Osteoblast (primary cell): ENCODE measurements at places on chromosomes 5 and 9. TPM values are rescaled to one million over a fixed set of nuclear protein-coding genes. Genes with fewer than 3 reads are reported as not detected.

GRCh38 chr9:132478353-132479050 lies 68.5 kb downstream of the CFAP77 start:
- DNase-seq, result no peak

GRCh38 chr5:151685749-151686673 lies 704 bp downstream of the SPARC start:
- peak; percentile 22 for DNase-seq

- DNase-seq, result no peak
Observed at GRCh38 chr5:39164016-39164415, 55.3 kb downstream of the FYB1 start.

DNA sequence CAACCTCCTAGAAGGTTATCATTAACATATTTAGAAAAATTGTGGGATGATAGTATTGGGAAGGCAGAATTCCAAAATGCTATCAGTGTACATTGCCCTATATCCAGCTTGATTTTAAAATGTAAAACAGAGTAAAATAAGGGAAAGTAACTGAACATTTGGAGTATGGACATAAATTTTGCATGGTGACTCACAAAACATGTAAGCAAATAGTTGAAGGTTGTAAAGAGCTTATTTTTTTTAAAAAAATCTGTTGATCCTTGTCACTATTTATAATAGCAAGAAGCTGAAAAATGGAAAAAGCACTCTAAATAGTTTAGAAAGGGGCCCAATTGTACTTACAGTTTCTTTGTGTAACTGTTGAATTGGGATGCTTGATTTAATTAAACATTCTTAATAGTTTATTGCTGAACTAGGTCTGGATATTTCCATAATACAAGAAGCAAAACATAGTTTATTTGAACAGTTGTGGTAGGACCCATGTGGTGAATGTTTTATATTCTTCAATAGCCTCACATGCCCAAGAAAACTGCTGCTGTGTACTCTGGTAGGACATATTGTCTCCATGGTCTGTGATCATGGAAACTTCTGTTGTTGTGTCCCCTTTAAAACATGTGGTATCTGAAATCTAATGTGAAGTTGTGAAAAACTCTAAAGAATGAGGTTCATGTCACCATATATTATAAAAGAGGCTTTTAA lies 82.4 kb downstream of the NNT start:
- DNase-seq, result no peak

GRCh38 chr9:118091711-118092500 lies 387.7 kb downstream of the TLR4 start:
- DNase-seq, result no peak

GRCh38 chr5:62206150-62206829 lies 99.7 kb upstream of the KIF2A start:
- DNase-seq, result peak; percentile 64

DNA sequence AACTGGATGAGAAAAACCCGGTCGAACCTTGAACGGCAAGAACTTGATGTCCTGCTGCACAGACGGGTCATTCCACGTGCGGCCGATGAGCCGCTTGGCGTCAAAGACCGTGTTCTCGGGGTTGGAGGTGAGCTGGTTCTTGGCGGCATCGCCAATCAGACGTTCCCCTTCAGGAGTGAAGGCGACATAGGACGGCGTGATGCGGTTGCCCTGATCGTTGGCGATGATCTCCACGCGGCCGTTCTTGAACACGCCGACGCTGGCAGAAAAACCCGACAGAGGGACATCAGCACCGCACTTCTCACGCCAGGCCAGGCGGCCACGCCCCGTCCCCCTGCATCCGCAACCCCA lies 519 bp downstream of the HSPA5 start:
- no peak for DNase-seq

GRCh38 chr5:56264417-56265025 lies 31.4 kb upstream of the ANKRD55 start:
- no peak for DNase-seq

- DNase-seq, result no peak
Observed at GRCh38 chr9:36118201-36118600, 18.3 kb upstream of the GLIPR2 start.

DNA sequence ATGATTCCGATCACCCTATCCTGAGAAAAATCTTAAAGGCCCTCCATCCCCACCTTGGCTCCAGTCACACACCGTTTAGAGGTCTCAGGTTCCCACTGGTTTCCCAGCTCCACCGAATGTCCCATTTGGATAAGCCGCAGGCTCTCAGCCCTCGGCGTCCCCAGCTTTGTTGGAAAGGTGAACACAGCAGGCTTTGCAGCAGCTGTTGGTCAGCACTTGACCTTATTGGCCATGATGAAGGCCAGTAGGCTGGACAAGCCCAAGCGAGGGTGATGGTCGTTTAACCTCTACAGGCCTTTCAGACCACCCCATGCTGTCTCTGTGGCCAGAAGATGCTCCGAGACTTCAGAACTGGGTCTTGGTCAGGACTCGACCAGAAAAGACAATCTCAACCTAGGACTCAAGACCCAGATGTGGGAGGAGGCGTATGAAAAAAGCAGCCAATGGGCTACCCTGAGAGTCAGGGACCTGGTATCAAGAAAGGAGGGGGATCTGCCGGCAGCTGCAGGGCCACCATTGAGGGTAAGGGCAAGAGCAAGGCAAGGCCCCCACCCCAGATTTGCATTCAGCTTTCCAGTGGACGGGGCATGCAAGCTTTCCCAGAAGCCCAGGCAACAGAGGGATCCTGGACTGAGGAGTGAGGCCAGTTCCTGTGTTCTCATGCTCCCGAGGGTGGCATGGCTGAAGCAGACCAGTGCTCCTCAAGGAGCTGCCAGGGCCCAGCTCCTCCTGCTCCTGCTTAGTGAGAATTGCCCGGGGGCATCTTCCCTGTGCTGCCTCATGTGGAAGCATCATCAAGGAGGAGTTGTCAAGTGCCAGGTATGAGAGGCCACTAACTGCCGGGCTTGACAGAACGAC lies 13.4 kb downstream of the UBE2QL1 start:
- DNase-seq, result no peak

The TARS1 gene
- 305 and 353 TPM in 2 replicates for total RNA-seq

The CRHBP gene
- total RNA-seq, result under 0.01 TPM in 1 of 2 replicates, not detected in the other

The FAM221B gene
- not detected in 2 replicates for total RNA-seq

The SLC25A48 gene
- not detected in 2 replicates for total RNA-seq

The IQGAP2 gene
- total RNA-seq, result 0.29 and 0.36 TPM in 2 replicates

The CCDC180 gene
- 4.7 and 6.2 TPM in 2 replicates for total RNA-seq

The SNX24 gene
- total RNA-seq, result 22.7 and 26.4 TPM in 2 replicates

The SUB1 gene
- total RNA-seq, result 101 and 115 TPM in 2 replicates

The ROR2 gene
- total RNA-seq, result 13.8 and 28.3 TPM in 2 replicates

The ZNF366 gene
- total RNA-seq, result not detected in 2 replicates
